ENCODE measurements at places on chromosomes 4 and X.

DNA sequence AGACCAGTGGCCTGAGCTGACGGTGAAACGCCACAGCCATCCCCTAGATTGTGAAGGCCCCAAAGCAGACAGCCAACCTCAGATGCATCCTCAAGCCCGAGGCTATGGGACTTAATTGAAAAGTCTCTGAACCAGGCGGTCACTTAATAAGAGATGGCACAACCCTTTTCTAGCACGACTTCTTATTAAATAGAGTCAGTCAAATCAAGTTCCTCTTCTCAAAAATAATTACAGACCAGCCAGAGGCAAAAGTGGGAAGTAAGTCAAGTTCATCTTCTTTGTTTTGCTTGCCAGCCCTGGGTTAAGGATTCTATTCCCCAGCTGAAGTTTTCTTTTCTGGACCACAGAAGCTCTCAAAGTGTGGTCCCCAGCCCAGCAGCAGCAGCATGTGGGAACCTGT, 9.7 kb upstream of the SH3KBP1 start:
- no peak for DNase-seq

DNA sequence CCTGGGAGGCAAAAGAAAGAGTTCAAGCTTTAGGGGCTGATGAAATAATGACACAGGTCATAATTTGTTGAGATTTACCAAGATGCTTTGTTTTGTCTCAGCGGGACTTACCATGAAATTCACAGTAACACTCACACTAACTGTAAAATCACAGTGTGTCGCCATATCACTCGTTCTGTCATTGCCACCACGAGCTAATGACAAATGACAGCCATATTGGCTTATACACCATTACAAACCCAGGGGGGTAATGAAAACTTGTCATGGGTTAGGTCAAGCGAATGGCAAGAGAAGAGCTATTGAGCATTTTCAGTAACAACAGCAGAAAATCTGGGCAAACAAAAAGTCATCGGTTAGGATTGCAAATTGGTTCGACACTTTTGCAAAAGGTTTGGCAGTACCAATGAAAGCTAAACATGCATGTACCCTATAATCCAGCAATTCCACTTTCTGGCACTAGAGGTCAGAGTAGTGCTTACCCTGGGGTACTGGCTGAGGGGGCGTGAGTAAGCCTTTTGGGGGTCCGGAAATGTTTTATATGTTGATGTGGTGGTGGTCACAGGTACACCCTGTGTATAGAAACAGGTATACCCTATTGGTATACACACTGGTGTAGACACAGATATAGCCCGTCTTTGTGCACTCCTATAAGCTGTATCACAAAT, 83.9 kb upstream of the RAI2 start:
- no peak for DNase-seq

DNA sequence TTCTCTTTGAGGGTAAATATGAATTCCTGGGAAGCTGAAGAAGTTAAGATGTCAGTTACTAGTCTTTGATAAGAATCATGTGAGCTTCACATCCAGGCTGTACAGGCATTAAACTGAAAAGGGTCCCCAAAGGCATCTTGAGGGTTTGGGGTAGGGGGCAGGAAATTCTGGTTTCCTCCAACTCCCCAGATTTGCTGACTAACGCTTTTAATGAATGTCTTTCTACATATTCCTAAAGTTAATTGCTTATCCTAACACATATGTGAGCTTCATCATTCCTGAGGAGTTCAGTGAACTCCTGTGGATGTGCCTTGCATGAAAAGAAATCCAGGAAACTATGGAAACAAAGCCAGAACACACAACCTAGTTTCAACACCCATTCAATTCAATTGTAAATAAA, 73.8 kb upstream of the GAB1 start:
- DNase-seq, result no peak

- DNase-seq, result no peak
These were observed 193.0 kb downstream of the PDGFC start for GRCh38 chr4:156778606-156779005.

GRCh38 chr4:38837849-38838248, 18.8 kb downstream of the TLR6 start:
- no peak for DNase-seq
